ENCODE measurements at places on chromosomes 2 and 18.

DNA sequence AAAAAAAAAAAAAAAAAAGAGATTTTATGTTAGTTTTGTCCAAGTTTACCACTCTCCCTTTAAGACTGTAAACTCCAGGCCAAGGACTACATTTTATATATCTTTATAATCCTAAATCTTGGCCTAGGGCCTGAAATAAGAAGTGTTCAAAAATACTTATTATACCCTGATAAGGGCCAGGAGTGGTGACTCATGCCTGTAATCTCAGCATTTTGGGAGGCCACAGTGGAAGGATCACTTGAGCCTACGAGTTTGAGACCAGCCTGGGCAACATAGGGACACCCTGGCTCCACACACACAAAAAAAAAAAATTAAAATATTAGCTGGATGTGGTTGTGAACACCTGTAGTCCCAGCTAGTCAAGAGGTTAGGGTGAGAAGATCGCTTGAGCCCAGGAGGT lies 12.7 kb downstream of the TRIP12 start:
- no peak for DNase-seq

DNA sequence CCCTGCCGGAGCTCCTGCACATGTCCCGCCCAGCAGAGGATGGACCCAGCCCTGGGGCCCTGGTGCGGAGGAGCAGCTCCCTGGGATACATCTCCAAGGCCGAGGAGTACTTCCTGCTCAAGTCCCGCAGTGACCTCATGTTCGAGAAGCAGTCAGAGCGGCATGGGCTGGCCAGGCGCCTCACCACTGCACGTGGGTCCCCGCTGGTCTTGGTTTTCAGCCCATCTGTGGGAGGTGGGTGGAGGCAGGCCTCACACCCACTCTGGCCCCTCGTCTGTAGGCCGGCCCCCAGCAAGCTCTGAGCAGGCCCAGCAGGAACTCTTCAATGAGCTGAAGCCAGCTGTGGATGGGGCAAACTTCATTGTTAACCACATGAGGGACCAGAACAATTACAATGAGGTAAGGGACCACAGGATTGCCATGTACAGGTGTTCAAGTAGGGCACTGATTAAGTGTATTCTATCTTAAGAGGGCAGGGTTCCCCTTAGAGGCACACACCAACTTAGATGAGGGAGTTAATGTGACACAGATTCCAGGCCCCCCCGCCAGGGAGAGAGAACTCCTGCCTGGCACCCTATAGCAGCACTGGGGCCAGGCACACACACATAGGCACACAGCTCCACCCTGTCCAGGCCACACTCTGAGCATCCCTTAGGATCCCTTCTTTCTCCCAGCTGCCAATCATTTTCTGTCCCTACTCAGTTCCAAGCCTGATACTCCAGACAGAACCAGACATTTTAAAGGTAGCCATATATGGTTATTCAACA lies 5.4 kb upstream of the CHRNG start:
- no peak for DNase-seq

GRCh38 chr2:237734905-237735623 lies 63.5 kb upstream of the RBM44 start:
- DNase-seq, result no peak

- DNase-seq, result no peak
Observed at GRCh38 chr2:149329068-149329467, 1.3 kb upstream of the LYPD6 start.

DNA sequence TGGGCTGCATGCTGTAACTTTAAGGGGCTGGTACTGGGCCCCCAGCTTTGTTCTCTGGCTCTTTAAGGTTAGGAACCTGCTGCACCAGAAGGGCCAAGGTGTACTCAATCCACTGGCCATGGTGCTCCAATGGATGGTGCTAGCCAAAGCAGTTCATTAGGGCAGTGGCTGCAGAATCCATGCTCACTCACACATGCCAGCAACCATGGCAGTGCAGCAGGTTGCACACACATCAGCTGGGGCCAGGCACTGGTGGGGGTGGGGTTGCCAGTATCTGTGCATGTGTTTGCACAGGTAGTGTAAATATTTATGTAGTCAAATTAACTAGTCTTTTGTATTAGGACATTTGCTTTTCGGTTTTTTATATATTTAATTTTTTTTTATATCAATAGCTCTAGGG lies 228.3 kb upstream of the EPC2 start:
- no peak for DNase-seq

DNA sequence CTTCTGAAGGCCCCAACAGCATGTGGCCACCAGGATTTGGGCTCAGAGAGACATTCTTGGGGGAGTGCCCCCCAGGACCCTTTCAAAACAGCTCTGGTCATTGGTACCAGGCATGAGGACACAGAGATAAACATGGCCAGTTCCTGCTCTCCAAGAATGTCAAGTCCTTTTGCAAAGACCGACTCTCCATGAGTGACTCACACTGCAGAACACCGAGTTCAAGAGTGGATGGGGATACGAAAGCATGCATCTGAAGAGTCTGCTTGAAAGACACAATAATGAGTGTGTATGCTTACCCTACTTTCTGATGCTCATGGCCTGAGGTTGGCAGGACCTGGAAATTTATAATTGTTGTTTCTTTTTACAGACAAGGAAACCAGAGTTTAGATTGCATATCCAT lies 450.6 kb downstream of the TSN start:
- DNase-seq, result no peak

DNA sequence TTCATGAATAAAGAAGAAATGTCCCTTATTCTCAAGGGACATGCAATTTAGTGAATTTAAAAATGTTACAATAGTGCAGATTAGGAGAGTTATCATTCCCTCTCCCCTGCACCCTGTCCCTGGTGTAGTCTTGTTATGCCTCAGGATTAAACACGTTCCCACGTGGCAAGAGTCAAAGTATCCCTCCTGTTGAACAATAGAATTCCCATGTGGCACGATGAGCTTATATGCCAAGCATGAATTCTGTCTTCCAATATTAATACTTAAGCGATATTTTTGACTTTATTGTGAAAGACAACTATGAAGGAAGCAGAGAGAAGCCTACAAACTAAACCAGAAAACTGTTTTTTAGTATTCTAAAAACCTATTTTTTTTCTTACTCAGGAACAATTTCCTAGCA lies 36.7 kb upstream of the SPAG16 start:
- DNase-seq, result no peak

- DNase-seq, result peak; percentile 52
Observed at GRCh38 chr2:170820757-170821530, 4.3 kb downstream of the GAD1 start.

GRCh38 chr2:101064125-101064502 lies 62.0 kb downstream of the RPL31 start:
- no peak for DNase-seq

DNA sequence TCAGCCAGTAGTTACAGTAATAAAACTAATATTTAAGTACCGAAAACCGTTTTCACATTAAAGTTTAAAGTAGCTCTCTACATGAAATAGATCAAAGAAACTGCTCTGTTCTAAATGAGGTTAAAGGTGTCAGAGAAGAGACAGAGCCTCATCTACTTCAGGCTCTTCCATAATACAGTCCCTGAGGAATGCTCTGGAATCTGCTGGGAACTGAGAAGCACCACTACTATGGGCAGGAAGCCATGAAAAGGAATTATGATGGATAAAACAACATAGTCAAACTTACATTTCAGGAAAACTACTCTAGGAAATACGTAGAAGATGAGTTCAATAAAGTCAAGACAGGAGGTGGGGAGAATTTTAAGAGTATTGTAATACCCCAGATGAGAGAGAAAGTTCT lies 60.0 kb downstream of the ROCK1 start:
- no peak for DNase-seq

DNA sequence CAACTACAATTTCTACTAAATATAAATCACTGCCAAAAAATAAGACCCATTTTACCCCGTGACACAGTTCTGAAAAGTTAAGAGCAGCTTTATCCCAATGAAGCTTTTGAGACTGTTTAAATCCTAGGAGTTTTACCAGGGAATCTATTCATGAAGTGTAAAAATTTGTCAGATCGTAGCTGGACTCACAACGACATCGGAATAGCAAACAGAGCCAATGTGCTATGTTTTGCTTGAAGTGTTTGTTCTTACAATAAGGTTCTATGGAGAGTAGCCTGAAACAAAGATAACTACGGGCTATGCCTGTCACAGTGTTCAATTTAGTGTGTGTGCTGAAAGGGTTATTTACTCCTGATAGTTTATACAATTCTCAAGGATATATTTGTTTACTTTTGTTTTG lies 78.5 kb upstream of the L3MBTL4 start:
- DNase-seq, result no peak

- no peak for DNase-seq
Observed at GRCh38 chr2:10436583-10437110, 11.5 kb downstream of the ODC1 start.

- DNase-seq, result no peak
Observed at GRCh38 chr2:197606180-197606579, 69.2 kb downstream of the RFTN2 start.

DNA sequence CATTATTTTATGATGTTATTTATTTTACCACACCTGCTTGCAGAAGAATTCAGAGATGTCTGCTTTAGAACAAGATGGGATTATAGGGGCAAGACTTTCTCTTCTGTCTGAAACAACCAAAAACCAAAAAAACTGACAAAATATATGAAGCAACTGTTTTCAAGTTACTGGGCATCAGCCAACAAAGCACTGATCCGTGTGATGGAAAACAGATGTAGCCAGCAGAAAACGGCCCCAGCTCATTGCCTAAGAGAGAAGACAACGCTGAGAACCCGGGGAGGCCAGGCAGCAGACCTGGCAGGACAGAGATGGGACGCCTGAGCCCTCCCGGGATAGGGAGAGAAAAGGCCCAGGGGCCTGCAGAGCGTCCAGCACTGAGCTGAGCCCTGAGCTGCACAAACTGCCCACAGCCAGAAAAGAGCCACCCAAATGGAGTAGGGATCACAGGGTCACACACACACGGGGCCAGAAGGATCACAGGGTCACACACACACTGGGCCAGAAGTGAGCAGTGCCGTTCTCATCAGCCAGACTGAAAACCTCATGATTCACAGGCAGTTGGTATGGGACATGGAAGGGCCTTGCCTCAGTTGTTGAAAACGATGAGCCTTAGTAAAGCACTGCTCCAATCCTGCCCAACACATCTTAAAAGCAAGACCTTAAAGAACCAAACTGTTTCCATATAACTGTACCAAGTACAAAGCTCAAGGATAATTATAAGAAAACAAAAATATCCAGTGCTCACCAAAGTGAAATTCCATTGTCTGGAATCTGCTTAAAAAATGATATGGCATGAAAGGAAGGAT lies 12.1 kb downstream of the PXDN start:
- no peak for DNase-seq

- DNase-seq, result no peak
Observed at GRCh38 chr18:60202708-60203107, 169.9 kb downstream of the MC4R start.

- no peak for DNase-seq
Observed at GRCh38 chr2:121366040-121366439, 81.0 kb upstream of the TFCP2L1 start.

DNA sequence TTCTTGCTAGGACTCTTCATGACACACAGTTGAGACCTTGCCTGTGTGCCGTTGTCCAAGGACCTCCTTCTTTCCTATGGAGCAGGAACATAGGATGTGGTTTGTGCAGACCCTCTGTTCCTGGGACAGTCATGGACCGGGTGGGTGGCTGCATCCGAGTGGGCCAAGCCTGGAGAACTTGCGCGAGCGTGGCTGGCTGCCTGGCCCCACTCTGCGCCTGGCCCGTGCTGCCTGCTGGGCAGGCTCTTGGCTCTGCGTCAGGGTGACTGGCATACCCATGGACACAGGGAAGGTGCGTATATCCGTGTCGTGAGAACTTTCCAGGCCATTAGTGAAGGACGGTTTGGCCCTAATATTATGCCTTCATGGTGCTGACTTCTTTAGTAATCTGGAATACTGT lies 68.2 kb downstream of the DCDC2C start:
- no peak for DNase-seq

GRCh38 chr2:149307014-149307413 lies 23.4 kb upstream of the LYPD6 start:
- no peak for DNase-seq

- no peak for DNase-seq
Observed at GRCh38 chr18:7492385-7492784, 74.7 kb upstream of the PTPRM start.

DNA sequence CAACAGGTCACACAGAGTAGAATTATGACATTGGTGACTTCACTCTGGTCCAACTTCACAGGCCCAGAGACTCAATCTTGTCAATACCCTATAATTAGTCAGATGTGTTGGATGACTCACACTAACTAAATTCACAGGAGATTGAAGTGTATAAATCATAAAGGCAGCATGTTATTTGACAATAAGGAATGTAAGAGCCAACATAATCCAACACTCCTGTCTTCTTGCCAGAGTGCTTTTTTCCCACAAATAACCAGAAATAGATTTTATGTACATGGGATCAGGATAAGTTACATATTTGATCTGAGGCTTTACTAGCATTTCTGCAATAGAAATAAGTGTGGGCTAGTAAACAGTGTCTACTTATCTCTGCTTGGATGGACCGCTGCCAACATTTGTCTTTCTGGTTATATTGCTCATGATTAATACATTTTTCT lies 42.2 kb upstream of the ZSWIM2 start:
- no peak for DNase-seq

DNA sequence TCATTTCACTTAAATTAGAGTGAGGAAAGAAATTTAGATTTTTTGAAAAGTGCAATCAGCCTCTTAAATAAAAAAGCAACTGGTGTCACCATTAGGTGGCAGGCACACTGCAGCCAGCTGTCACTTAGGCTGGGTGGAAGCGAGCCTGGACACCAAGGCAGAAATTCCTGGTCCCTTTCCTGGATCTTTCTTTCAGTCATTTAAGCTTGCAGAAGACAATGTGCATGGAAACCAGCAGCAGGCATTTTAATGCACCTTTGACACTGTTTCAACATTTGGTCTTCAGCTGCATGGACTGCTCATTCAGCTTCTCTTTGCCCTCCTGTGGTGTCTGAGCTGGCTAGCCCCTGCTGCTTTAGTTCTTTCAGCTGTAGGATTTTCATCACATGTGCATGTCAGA lies 61.0 kb downstream of the AQP4 start:
- DNase-seq, result no peak

DNA sequence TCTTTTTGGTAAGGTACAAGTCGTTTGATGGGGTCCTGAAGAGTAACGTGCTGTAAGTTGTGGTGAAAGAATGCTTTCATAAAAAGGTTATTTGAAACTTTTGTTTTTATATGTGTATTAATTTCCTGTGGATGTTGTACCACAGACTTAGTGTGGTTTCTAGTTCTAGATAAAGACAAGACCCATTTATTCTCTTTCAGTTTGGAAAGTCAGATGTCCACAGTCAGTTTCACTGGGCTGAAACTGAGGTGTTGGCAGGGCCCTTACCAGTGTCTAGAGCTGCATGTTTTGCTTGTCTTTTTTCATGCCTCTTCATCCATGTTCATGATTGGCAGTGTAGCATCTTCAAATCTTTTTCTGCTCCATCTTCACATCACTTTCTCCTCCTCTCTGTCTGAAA lies 22.1 kb upstream of the DOCK10 start:
- no peak for DNase-seq
